CD14-positive monocyte (primary cell): ENCODE measurements at places on chromosomes 11 and 22.
A peak's percentile ranks its signal among the peaks of the same experiment; 100 is the strongest.

DNA sequence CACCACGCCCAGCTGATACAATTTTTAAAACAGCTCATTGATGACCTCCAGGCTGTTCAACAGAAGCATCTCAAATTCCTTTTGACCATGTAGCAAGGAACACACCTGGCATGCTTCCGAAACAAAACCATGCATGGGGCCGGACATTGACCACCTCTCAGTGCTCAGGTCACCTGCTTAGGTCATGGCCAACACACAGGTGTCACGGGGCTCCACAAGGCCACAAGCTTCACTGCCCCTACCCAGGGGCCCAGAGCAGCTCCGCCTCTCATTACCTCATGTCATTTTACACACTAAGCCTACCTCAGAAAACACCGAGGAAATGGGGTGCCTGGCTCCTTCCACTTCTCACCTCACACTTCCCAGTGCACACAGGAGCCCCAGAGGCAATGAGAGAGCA, 26.6 kb downstream of the YPEL1 start:
- DNase-seq = no peak

DNA sequence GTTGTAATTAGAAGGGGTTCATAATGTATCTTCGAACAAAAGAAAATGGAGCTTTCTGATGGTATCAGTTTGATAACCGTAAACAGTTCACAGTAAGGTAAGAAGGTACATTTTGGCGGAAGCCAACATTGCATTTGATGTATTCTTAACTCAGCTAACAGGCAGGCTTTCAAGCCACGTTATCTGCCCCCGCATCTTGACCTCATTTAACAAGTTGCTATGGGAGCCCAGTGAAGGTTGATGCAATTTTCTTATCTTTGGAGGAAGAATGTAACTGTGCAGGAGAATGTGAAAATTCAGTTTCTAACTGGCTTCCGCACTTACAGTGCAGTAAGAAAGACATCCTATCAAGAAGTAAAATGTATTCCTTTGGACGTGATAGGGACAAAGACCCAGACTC, 110.6 kb downstream of the ETS1 start:
- DNase-seq = no peak

DNA sequence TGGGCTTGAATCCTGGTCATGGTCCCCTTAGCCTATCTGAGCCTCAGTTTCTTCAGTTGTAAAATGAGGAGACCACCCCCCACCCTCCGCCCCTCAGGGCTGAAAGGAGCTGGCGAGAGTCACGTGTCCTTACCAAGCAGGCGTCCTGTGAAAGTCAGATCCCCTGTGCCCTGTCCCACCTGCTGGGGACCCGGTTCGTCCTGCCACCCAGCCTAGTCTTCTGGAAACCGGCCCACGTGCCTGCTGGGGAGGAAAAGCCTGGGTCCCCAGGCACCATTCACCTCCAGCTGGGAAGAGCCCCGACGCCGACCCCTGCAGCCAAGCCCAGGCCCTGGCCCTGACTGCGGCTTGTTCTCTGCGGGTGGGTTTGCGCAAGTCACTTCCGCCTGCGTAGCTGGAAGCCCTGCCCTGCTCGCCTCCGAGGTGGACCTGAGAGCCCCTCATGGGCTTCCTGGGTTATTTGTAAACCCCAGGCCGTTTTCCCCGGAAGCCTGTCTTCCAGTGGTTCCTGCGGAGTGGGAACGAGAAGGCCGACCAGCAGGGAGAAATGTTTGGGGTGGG, 679 bp upstream of the SSH3 start:
- DNase-seq = peak; percentile 69

DNA sequence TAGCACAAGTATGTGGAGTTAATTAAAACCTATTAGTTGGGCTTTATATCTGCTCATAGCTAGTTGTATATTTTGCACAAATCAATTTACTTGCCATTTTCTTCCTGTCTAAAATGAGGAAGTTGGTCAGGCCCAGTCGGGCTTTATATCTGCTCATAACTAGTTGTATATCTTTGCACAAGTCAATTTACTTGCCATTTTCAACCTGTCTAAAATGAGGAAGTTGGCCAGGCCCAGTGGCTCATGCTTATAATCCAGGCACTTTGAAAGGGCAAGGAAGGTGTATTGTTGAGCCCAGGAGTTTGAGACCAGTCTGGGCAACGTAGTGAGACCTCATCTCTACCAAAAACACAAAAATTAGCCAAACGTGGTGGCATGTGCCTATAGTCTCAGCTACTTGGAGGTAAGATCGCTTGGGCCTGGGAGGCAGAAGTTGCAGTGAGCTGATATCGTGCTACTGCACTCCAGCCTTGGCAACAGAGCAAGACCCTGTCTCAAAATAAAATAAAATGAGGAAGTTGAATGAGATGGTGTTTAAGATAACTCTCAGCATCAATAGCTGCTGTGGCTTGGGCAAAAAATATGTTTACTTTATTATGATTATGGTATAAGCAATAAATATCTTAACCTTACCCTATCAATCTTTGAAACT, 1558.6 kb upstream of the RAG2 start:
- DNase-seq = no peak

DNA sequence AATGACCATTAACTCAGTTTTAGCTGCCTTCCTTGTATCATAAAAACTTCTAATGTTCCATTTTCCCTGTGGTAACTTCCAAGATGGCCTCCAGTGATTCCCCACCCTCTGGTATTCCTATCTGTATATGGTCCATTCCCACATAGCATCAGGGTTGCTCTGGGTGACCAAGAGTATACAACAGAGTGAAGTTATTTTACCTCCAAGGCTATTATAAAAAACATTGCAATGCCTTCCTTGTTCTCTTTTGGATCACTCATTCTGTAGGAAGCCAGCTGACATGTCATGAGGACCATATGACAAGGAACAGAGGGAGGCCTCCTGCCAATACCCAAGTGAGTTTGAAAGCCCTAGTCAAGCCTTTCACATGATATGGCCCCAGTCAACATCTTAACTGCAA, 30.1 kb downstream of the ZNF280B start:
- DNase-seq = no peak

DNA sequence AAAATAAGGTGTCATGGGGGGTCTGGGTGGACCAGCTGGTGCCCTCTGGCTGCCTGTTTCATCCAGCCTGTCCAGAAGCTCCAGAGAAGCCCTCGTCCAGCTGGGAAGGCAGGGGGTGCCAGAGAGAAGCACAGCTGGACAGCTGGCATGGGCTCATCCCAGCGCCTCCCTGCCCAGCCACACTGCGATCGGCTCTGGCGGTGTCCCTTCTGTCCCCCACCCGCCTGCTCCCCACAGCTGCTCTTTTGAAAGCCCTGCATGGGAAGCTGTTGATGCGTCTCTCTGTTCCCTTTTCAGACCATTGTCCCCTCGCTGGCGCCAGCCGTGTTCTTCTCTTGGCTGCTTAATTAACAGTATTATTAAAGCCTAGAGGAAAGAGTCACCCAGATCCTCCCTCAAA, 86.5 kb downstream of the MN1 start:
- peak; percentile 61 for DNase-seq

GRCh38 chr22:38135133-38135706, 24.7 kb upstream of the BAIAP2L2 start:
- DNase-seq = peak; percentile 65

DNA sequence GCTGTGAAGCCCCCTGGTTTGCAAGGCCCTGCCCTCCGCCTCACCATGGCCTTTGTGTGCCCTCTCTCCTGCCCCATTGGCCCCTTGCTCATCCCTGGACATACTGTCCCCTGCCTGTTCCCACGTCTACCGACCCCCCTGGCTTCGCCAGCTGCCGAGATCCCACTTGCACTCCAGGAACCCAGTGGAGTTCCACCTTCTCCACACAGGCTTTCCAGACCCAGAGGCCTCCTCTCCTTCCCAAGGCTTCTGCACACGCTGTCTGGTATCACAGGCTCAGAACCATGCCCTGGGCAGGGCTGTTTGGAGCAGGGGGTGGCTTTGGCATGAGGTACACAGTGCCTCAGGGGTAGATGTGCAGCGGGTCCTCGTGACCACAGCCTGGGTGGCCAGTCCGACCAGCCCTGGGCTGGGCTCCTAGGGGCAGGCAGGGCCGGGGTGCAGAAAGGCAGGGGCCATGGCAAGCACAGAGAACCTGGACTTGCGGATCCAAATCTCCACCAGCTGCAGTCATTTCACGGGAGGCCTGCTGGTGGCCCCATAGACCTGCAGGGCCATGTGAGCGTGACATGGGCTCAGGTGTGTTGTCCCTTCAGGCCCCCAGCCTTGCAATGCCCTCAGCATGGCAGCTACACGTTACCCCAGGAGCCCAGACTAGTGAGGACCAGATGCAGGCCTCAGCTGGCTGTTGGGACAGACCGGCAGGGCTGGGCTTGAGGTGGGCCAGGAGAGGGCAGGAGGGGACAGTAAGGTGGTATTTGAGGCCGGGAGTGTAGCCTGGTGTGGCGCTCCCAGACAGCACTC, 9.5 kb downstream of the GRK2 start:
- DNase-seq = no peak

GRCh38 chr11:117464778-117465177, 137.1 kb downstream of the CEP164 start:
- no peak for DNase-seq

GRCh38 chr11:8779107-8779506, 96.5 kb downstream of the RPL27A start:
- DNase-seq = no peak

DNA sequence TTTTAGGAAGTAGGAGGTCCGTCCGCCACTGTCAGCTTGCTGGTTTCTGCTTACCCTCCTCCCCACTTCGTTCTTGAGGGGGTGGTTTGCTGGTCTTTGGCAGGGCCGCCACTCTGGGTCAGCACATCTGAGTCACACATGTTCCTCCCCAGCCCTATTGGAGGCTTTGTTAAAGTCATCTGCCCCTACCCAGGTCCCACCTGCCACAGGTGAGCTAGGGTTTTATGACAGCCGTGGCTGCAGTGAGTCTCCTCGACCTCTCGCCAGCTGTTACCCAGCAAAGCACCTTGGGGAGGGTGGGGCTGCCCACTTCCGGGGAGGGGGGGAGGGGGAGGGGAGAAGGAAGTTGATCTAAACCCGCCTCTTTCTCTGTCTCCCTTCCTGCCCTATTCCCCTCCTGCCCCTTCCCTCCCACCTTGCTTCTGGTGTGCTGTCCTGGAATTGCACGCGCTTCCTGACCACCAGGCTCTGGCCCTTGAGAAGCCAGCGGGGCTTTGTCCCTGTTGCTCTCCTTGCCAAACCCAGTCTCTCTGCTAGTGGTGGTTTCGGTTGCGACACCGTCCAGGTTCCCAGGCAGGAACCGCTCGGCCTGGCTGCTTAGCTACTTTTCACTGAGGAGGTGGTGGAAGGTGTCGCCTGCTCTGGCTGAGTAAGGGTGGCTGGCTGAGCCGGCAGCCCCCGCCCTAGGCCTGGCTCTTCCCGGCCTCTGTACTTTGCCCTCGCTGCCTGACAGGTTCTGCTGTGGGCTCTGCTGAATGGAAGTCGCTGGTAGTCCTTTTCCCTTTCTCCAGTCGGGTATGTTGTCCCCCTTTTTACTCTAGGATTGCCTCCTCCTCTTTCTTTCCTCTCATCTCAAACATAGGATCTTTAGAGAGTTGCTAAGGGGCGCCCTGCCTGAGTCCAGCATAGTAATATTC, 28.5 kb downstream of the RCOR2 start:
- DNase-seq = peak; percentile 73
